ENCODE measurements at places on chromosomes 6 and 20. TPM values are rescaled to one million over a fixed set of nuclear protein-coding genes. Genes with fewer than 3 reads are reported as not detected.

HRH3 gene
- total RNA-seq, result not detected

SLC22A16 gene
- total RNA-seq, result not detected

MATN4 gene
- not detected for total RNA-seq

ZNF335 gene
- 23.9 TPM for total RNA-seq

ANKRD66 gene
- total RNA-seq, result not detected

SPEF1 gene
- total RNA-seq, result 0.44 TPM
